CD8-positive, alpha-beta memory T cell (primary cell): ENCODE measurements at places on chromosomes 13 and 19.

DNA sequence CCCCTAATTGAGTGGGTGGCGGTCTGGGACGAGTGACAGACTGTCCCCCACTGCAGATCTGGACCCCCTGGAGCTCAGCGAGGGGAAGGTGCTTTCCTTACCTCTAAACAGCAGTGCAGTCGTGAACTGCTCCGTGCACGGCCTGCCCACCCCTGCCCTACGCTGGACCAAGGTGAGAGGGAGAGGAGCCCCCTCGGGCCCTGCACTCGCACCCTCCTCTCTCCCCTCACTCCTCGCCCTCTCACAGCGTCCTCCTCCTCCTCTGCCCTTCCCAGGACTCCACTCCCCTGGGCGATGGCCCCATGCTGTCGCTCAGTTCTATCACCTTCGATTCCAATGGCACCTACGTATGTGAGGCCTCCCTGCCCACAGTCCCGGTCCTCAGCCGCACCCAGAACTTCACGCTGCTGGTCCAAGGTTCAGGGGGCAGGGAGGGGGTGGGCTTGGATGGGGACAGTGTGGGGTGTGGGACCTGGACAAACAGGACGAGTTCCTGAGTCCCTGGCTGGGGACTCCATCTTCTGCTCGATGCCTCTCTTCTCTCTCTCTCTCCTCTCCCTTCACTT is 9.6 kb downstream of the BCAM start:
- DNase-seq, result no peak

DNA sequence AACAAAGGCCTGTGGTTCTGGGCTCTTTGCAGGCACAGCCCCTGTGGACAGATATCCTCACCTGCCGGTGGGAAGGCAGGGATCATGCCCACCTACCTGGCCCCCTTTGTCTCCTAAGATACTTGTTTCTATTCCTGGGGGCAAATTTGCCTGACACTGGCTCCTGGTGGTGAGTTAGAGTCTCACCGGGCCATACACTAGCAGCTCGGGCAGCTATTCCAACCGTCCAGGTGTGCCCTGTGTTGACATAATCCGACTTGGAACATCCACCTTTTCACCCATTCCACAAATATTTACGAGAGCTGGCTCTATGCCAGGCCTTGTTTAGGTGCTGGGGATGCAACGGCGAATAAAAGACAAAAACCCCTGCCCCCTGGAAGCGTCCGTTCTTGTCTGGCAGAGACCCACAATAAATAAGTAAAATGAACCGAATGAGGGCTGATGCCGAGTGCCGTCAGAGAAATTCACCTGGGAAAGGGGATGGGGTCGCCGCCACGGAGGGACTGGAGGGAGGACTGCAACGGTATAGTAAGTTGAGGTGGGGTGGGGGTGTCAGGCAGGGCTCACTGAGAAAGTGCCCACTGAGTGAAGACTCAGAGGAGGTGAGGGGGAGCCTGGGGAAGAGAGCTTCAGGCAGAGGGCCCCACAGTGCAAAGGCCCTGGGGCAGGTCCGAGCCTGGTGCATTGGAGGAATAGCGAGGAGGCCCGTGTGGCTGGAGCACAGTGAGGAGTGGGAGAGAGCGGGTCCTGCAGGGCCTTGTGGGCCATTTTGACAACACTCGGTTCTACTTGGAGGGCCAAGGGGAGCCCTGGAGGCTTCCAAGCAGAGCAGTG is 43.2 kb upstream of the RANBP3 start:
- DNase-seq, result no peak

GRCh38 chr13:29465741-29466293 is 129.7 kb downstream of the SLC7A1 start:
- DNase-seq, result no peak

DNA sequence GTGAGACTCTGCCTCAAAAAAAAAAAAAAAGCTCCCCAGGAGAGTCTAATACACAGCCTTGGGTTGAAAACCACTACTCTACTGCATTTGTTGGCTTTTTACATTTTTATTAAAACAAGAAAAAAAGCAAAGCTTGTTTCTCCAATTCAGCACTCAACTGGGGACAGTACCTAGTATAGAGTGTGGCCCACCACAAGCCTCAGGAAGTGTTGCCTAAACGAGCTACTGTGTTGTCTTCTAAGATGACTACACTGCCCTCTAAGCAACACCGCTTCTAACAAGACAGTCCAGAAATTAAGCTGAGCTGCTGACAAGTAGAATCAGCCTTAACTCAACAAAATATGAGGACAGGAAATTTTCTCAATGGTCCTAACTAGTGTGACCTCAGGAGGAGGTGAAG is 522.2 kb downstream of the FGF9 start:
- no peak for DNase-seq

GRCh38 chr13:39777527-39778061 is 122.1 kb downstream of the COG6 start:
- no peak for DNase-seq

DNA sequence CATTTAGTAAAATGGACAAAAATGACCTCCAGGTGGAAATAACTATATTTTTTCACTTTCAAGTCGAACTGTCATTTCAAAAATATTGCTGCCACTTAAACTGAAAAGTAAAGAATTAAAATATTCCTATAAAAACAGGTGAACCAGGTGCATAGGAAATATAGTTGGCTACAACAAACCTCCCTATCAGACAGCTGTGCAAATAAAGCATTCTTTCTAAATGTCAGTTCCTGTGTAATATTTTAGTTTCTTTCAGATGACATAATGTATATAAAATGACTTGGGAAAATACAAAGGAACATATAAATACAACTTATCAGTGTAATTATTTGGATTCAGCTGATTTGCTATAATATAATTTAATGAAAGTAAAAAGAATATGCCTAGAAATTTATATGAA is 403.5 kb upstream of the GPC6 start:
- no peak for DNase-seq

DNA sequence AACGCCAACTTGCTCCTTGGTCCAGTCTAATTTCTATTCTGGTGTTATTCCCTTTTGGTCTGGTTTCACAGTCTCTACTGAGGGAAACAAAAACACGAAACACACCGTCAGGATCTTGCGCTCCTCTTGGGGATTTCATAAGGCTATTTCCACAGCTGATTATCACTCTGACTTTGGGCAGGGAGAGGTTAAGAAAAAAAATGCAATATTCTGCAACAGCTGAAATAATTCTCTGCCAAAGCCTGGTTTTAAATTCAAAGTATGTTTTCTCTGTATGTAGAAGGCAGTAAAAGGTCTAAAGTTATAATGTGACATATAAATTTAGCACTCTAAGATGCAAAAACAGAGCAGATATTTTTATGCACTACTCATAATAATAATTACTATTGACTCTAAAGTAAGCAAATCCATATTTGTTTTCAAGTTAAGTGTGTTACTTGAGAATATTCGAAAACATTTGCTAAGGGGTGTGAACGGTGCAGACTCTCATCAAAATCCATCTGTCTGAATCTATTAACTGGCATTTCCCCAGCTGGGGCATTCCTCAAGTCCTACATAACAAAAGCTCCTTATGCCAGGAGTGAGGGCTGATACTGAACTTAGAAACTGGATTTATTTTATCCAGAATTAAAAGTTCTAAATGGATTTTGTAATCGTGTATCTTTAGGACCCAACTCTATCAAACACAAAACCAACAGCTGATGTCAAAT is 38.4 kb upstream of the STARD13 start:
- DNase-seq, result no peak

DNA sequence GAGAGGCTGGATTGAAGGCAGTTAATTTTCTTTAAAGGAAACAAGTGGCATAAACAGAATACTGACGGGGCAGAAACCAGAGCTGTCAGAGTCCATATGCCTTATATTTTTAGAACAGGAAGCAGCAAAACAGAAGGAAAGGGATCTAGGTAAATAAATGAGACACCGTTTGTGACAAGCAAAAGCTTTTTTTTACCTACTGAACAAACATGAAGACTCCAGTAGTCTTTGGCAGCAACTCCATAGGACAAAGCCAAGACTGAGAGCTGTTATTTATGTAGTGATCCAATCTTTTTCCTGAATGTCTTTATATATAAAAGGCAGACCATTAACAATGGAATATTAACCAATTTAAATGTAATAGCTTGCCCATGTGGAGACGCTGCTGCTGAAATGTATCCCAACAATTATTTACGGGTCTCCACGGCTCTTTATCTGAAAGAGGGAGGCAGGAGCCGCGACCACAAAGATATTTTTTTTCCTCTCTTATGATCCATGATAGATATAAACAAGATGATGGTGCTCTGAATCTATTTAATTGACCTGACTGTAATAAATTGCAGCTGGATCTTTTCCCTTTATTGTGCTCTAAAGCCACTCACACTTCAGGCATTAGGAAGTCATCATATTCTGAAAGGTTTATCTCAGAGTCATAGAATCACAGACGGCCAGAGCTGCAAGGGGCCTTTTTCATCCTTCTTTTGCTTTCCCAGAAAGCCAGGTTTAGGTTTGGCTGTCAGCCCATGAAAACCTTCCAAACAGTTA is 687.8 kb downstream of the EFNB2 start:
- no peak for DNase-seq

- no peak for DNase-seq
Observed at GRCh38 chr19:41309180-41310032, 566 bp upstream of the CCDC97 start.

GRCh38 chr19:4067396-4068046 is 822 bp upstream of the ZBTB7A start:
- DNase-seq, result no peak

GRCh38 chr19:56333506-56333905 is 18.9 kb upstream of the ZSCAN5A start:
- peak; percentile 28 for DNase-seq

- no peak for DNase-seq
Observed at GRCh38 chr19:7287722-7288121, 6.5 kb downstream of the INSR start.

DNA sequence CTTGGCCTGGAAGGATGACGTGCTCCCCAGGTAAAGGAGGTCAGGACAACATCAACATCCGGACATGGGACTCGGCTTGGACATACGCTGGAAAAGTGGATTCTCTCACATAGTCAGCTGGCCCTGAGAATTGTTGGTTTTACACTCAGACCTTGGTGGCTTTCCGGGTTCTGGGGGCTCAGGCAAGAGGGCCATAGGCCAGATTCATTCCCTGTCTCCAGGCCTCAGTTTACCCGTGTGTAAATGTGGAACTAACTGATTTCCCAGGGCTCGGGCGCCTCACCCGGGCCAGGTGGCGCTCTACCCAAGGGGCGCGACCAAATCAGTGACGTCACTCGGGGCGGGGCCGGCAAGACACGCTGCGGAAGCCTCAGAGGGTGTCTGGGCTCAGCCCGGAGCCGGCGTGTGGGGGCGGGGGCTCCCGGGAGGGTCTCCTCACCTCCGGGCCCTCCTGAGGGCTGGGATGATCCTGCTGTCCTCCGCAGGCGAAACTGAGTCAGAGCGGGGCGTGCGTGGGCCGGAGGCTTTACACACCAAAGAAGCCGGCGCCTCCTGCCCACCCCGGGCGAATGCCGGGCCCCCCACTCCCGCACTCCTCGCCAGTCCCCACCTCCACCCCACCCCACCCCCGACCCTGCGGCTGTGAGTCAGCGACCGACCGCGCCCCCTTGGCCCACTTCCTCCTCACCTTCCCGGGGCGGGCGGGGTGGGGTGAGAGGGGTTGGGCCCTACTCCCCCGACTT is 862 bp upstream of the VASP start:
- DNase-seq, result peak; percentile 97

DNA sequence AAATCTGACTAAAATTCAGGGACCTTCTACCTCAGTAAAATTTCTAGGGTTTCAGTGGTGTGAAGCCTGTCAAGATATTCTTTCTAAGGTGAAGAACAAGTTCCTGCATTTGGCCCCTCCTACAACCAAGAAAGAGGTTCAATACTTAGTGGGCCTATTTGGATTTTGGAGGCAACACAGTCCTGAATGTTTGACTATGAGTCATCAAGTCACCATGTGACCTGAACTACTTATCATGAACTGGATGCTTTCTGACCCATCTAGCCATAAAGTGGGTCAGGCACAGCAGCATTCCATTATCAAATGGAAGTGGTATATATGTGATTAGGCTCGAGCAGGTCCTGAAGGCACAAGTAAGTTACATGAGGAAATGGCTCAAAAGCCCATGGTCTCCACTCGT is 163.0 kb upstream of the IRS2 start:
- DNase-seq, result no peak

DNA sequence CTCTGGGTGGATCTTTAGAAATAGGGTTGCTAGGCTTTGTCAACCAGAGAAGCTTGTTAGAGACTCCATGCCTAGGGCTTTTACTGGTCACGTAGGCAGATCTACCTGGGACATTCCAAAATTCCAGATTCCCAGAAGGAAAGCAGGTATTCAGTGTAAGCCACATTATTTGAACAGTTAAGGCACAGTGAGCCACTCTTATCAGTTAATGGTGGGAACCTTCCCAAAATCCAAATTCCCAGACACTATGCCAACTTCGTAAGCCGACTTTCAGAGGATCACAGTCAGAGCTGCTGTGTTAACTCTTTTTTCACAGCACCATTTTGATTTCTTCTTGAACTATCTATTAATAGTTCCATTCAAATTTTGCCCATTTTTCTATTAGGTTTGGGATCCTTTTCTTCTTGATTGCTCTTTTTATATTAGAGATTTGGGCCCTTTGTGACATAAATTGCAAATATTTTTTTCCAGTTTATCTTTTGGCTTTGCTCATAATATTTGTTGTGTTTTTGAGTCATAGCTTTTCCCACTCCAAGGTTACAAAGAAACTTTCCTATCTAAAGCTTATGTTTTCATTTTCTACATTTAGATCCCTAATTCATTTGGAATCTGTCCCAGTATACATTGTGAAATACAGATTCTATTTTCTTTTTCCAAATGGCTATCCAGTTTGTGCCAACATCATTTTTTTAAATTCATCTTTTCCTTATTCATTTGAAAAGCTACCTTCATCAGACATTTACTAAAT is 77.3 kb downstream of the DHRS12 start:
- no peak for DNase-seq
